ENCODE measurements at places on chromosomes 1 and 21.

DNA sequence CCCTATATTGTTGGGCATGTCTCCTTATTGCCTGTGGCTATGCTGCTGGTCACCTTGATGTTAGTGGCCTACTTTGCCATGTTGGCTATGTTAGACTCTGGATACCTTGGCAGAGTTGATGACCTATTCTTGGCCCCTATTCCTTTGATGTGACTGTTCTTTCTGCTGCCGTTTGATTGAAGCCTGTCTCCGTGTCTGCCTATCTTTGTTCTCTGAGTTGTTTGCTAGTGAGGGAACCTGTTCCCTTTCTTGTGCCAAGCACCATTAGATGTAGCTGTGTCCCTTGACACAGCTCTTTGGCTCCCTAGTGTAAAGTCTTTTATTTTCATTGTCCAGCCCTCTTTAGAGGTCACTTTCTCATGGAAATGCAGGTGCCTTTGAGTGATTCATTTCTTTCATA, 28.7 kb upstream of the PAPPA2 start:
- DNase-seq = no peak

GRCh38 chr1:38891753-38892152, 10.4 kb upstream of the GJA9 start:
- DNase-seq = no peak

GRCh38 chr1:2969845-2970291, 51.4 kb upstream of the ACTRT2 start:
- no peak for DNase-seq

DNA sequence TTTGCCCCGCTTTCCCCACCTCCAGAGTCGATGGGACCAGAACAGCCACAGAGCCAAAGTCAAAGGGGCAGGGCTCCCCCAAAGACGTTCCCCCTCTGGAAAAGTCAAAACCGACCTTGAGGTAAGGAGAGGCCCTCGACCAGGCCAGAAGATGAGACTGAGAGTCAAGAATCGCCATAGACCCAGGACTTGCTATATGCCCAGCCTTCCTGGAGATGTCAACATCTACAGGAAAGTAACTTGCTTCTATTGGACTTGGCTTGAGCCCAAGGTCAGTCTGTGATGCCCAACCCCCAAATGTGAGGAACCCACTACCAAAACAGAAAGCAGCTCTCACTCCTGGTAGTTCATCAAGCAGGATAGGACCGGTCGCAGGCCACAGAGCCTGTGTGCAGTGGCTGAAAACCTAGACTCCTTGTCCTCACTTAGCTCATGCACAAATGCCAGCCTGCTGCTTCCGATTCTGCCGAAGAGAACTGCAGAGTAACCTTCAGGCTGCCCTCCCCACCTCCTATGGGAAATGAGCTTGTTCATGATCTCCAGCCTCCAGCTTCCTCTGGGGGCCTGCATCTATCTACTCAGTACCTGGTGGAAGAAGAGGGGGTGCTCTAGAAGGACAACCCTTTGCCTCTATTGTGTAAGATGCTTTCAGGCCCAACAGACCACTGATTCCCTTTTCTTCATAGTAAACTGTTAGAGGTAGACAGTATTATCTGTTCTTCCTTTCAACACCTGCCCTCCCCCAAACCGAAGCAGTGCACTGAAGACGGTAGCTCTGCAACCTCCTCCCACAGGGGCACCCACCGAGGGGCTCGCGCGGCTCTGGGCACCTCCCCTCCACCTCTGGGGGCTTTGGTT, 1.4 kb downstream of the ACOT7 start:
- DNase-seq = no peak

- peak; percentile 78 for DNase-seq
Measured at GRCh38 chr1:26833432-26834405, 7.2 kb downstream of the ZDHHC18 start.

DNA sequence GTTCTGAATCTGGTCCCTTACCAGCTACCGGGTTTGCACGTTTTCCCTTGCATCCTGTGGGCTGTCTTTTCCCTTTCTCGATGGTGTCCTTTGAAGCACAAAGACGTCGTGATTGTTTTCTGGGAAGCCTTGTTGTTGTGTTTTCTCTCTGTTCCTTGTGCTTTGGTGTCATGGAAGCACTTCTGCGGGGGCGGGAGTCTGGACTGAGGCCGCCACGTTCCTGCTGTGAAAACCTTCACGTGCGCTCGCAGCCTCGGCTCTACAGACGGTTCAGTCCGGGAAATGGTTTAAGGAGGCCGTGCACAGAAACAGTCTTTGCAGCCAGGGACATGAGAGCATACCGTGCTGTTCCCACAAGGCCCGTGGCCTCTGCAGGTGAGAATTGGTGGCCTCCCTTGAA, 68.5 kb downstream of the SKI start:
- no peak for DNase-seq

- no peak for DNase-seq
Measured at GRCh38 chr1:34781071-34781843, at the start of gene GJB3. TSS of gene GJB3 (plus strand) at chr1:34781214. CDS start at chr1:34784763, 3,549 bp downstream.

GRCh38 chr1:48017716-48018115, 20.5 kb upstream of the TRABD2B start:
- DNase-seq = no peak

DNA sequence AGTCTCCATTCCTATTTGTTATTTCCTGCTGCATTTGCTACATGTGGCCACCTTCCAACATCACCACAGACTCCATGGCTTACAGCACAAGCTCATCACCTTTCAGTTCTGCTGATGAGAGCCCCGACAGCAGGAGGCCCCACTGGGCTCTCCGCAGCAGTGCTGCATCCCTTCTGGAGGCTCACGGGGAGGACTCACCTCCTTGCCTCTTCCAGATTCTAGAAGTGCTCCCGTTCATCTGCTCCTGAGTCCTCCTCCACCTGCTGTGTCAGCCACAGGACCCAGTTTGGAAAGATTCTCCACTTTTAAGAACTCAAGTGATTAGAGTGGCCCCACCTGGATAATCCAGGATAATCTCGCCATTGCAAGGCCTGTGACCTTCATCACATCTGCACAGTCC, 167.6 kb downstream of the PCBP3 start:
- no peak for DNase-seq

GRCh38 chr21:45078877-45079281, 4.5 kb downstream of the ADARB1 start:
- peak; percentile 85 for DNase-seq

GRCh38 chr1:3221112-3222041, 152.4 kb downstream of the PRDM16 start:
- no peak for DNase-seq

- no peak for DNase-seq
Measured at GRCh38 chr1:206421616-206422340, 48.5 kb upstream of the IKBKE start.

GRCh38 chr21:35102488-35103371, 53.6 kb upstream of the RUNX1 start:
- peak; percentile 80 for DNase-seq

- no peak for DNase-seq
Measured at GRCh38 chr1:61865646-61866220, 123.5 kb downstream of the PATJ start.

All from CD14-positive monocyte (primary cell).